Putamen (tissue), 1 donor: ENCODE measurements at places on chromosomes 1 and 21.

- DNase-seq = no peak
Observed at GRCh38 chr21:34511181-34511580, 829 bp downstream of the KCNE1 start.

DNA sequence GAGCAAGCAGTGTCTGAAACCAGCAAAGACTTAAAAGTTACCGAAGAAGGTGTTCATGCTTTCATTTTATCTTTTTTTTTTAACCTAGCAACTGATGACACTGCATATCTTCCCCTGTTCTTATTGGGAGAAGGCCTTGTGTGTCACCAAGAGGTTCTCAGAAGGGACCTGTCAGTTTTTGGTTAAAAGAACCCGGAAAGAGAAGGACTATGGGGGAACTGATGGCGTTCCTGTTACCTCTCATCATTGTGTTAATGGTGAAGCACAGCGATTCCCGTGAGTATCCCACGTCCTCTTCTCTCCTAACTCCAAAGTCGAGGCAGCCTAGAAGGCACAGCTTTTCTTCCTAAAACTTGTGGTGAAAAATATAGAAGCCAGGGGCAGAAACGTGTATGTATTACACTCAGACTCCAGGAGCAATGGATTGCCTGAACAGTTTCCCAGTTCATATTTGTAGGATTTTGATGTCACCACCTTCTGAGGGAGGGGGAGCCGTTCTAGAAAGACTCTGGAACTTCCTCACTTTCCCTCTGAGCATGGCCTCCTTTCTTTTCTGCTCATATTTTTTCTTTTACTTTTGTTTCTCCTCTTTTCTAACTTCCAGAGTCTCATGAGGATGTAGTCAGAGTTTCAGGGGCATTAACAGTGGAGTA lies at the start of gene MR1:
MR1 (plus strand) TSS at position 185 of the 653 bp plus-strand sequence; CDS start at position 210, 25 bp downstream.
- peak; percentile 83 for DNase-seq

DNA sequence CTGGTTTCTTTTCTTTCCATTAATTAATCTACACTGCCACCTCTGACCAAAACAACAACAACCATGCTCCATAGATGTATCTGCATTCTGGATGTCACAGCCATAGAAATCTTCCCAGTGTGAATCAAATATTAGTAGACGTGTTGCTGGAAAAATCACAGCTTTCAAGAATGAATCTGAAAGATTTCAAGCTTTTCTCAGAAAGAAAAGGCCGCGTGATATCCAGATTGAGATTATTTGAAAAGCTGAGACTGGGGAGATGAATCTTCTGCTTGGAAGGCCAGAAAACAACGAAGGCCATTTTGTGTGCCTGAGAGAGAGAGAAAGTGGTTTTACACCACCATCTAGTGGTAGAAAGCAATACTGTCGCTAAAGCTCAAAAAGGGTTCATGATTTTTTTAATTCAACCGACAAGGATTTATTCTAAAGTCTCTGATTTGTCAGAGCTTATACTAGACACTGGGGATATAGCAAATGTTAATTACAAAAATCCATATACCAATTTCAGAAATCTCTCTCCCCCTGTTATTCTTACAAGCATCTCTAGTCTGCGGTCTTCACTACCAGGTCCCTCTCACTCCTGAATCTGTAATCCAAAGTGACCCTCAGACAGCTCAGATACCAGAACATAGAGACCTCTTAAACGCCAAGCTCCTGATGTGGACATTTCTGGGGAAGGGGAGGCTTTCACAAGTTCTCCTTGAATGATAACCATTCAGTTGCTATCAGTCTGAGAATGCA lies 87.5 kb upstream of the SGIP1 start:
- DNase-seq = peak; percentile 69

DNA sequence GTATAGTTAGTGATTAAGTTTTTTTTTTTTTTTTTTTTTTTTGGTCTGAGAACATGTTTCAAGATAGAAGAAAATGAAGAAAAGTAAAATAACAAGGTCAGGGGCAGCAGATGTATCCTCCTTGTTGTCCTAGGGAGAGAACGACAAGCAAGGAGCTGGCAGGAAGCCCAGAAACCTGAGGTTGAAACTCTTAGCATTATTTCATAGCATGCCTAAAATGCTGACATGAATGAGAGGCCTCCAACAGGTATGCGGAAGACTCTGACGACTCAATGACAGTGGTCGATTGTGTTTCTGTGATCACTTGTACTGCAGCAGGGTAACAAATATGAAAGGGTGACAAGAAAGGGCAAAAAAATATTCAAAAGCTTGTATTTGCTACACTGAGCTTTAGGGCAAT lies 415.9 kb downstream of the PLA2G4A start:
- DNase-seq = no peak

GRCh38 chr1:112761714-112762480 lies 46.8 kb upstream of the PPM1J start:
- no peak for DNase-seq

- no peak for DNase-seq
Observed at GRCh38 chr1:52970149-52970548, 43.1 kb downstream of the SCP2 start.

- DNase-seq = no peak
Observed at GRCh38 chr1:41914516-41914915, 4.2 kb downstream of the HIVEP3 start.

GRCh38 chr1:19347533-19348172 lies 35.5 kb downstream of the SLC66A1 start:
- DNase-seq = no peak

DNA sequence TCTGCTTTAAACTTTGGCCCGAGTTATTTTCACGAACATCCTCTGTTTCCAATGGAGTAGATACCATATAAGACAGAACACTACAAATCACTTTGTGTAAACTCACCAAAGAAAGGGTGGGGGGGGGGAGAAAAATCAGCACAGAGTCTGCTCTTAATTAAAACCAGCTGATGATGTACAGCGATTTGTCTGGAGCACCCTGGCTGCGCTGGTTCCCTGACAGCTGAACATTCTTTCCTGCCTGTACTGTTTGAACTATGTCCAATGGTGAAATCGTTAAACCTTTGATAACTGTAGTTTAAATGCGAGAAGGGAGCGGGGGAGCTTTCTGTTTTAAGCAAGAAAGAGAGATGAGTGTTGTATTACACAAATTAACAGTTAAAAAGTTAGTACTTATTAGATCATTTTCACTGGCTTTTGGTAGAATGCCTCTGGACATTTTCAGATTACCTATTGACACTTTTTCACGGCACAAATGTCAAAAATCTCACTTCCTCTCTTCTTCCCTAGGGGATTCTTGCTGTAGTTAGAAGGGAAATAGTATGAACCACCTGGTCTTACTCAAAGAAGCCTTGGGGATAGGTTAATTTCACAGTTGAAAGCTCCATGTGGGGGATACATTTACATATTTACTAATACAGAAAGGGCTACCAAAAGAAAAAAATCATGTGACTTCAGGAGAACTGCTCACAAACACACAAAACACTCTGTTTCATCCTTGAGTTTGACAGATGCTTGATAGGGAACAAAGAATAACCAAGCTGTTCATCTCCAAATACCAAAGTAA lies 140.2 kb upstream of the RUNX1 start:
- no peak for DNase-seq

DNA sequence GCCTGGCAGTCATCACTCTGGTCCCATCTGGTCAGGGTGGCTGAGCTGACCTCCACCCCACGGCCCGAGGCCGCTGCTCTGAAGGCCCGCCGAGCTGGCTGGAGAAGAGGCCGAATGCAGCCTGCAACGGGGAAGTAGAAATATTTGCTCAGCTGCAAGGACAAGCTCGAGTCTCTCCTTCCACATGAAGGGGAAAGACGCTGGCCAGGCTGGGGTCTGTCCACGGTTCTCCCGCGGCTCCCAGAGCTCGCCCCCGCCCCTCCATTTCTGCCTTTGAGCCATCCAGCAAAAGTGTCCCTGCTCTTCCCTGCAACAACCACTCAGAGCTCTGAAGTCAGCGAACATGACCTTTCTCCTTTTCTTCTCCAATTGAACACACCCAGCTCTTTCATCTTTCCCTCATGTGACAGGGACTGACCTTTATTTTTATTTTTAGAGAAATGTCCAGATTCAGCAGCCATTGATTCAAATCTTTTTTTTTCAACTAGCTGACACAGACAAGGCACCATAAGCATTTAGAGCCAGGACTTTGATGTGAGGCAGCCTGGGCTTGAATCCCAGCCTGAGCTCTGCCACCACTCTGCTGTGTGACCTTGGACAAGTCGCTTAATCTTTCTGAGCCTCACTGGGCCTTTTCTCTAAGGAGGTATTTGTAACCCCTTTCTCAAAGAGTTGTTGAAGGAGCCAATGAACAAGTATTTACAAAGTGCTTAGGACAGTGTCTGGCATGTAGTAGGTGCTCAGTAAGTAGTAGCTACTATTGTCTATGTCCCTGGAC lies 149.3 kb upstream of the WNT4 start:
- no peak for DNase-seq

- no peak for DNase-seq
Observed at GRCh38 chr1:119631086-119631432, 17.0 kb downstream of the ZNF697 start.
